ENCODE measurements at places on chromosomes 5 and 9. TPM values are rescaled to one million over a fixed set of nuclear protein-coding genes. Genes with fewer than 3 reads are reported as not detected.

The FCN2 gene
- 4.1 TPM for total RNA-seq

The GCNT1 gene
- 27.9 TPM for total RNA-seq

The INSL4 gene
- total RNA-seq: not detected

The KCNT1 gene
- 12.6 TPM for total RNA-seq

The GPR150 gene
- total RNA-seq: 0.60 TPM

The G3BP1 gene
- 160 TPM for total RNA-seq

The FGF1 gene
- total RNA-seq: 2.1 TPM

The SH2D3C gene
- total RNA-seq: 71.0 TPM

The CEL gene
- total RNA-seq: 5.3 TPM

The PDCD1LG2 gene
- 25.0 TPM for total RNA-seq

The BHMT2 gene
- total RNA-seq: 0.46 TPM

The NCS1 gene
- total RNA-seq: 2.0 TPM

The AGGF1 gene
- 33.6 TPM for total RNA-seq

The LSM11 gene
- total RNA-seq: 3.0 TPM

The NRG2 gene
- 6.7 TPM for total RNA-seq

The ITGA2 gene
- total RNA-seq: 20.5 TPM

The CYSTM1 gene
- total RNA-seq: 78.3 TPM

The PCDHB3 gene
- 0.34 TPM for total RNA-seq

The FBXW2 gene
- 81.4 TPM for total RNA-seq

The TBC1D13 gene
- 28.5 TPM for total RNA-seq

The ANGPTL2 gene
- 70.2 TPM for total RNA-seq

The PRR16 gene
- 3.7 TPM for total RNA-seq

The SPINK5 gene
- not detected for total RNA-seq

The IFNA21 gene
- total RNA-seq: not detected

The DIMT1 gene
- 25.0 TPM for total RNA-seq

The PCDHGA6 gene
- 4.1 TPM for total RNA-seq

The HTR4 gene
- not detected for total RNA-seq

The DMRT3 gene
- not detected for total RNA-seq

The ASS1 gene
- total RNA-seq: 26.8 TPM

The NKD2 gene
- total RNA-seq: 19.8 TPM

The KIAA0825 gene
- 10.0 TPM for total RNA-seq

The GDNF gene
- total RNA-seq: 0.13 TPM

The ORM2 gene
- not detected for total RNA-seq

The GPX8 gene
- 9.3 TPM for total RNA-seq

The THBS4 gene
- total RNA-seq: 0.97 TPM

The FAM221B gene
- total RNA-seq: not detected

The SPATA24 gene
- total RNA-seq: 4.7 TPM

The PTTG1 gene
- 22.3 TPM for total RNA-seq

The IL6ST gene
- 337 TPM for total RNA-seq

The NUDT2 gene
- total RNA-seq: 14.6 TPM

The SLC2A6 gene
- total RNA-seq: 22.9 TPM

The TRAF1 gene
- 24.2 TPM for total RNA-seq

The GPR21 gene
- total RNA-seq: not detected
